ENCODE measurements at places on chromosomes 12 and 14.

GRCh38 chr14:68283378-68284123 is 464.0 kb downstream of the RAD51B start:
- peak; percentile 70 for DNase-seq

DNA sequence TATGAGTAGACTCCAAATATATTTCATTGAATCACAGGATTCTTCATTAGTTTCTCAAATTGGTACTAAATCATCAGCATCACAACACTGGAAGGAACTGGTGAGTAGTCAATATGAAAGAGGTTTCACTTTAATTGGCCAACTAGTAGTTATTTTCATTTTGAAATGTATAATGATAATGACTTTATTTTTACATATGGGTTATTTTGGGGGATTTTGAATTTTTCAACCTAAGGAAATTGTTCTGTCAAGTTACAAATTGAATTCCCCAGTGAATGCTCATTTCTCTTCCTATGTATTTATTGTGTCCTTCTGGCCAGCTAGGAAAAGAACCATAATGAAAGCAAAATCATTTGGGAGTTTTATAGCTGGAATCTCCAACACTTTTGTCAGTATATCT is 174.2 kb upstream of the ATP2B1 start:
- no peak for DNase-seq

DNA sequence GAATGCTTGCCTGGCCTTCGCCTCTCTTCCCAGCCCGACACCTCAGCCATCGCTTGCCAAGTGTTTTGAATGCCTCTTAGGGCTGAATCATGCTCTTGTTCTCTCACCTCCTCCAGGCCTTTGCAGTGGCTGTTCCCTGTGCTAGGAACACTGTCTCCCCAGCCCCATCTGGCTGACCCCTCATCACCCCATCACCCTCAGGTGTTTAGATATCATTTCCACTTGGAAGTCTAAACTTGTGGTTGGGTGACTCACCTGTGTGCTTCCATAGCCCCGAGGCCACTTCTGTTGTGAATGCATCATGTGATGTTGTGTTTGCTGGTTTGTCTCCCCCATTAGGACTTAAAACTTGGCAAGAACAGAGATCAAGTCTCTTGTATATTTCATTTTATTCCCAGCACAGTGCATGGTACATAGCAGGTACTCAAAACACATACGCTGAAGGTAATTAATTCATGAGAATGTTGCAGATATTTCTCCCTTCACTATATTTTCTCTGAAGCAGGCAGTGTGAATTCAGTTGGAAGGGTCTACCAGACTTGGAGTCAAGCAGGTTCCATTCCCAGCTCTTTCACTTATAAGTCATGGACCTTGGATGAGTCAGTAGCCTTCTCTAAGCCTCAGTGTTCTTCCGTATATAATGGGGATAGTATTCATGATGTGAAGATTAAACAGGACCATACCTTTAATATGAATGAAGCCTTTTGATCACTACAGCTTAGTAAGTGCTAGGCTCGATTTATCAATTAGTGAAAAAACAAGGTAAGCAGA is 67.8 kb downstream of the HRK start:
- no peak for DNase-seq

- no peak for DNase-seq
Observed at GRCh38 chr12:27499377-27499776, 24.6 kb upstream of the PPFIBP1 start.

DNA sequence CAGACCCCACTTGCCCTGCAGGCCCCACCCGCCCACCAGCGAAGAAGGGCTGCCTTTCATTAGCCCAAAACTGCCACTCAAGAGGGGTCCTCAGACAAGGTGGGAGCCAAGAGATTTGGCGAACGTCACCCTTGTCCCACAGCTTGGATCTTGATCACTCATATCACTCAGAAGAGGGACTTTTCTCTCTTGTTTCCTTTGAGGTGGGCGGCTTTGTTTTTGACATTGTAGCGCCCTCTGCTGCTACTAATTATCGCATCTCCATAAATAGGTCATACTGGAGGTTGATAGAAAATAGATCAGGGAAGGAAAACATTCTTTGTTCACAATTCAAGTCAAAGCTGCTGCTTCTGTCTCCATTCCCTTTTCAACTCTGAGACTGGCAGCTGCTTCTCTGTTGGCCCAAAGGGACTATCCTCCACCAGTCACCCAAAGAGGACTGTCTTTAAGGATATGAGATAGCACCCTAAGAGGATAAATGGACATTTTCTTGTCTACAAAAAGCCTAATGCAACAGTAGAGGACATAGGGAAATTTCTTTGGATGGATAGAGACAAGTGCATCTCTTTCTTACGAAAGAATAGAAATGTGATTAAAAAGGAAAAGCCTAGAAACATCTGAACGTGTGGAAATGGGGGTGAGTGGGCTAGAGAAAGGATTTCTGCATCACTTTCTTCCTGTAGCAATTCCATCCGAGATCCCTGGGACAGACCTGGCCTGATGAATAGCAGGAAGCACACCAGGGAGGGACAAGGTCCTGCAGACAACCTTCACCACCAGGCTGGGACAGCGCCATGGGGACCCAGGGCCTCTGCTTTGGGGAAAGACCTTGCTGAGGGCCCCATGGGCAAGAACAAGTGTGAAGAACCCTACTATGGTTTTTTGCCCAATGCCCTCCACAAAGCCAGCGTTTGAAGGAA is 115.8 kb downstream of the DAD1 start:
- DNase-seq = no peak

DNA sequence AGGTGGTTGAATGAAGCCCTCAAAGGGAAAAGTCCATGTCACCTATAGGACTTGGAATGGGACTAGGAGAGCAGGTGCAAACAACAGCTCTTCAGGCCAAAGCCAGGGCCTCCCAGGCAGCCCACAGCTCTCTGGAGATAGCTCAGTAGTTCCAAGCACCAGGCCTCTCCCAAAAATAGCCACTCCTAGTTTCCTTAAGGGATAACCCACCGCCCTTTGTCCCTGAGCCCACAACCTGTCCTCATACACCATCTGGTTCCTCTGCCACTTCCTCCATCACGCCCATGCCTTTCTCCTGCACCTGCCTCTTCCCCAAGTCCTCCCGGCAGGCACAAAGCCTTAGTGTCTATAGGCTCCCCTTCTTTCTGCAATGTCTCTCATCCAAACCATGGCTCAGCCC is 2.1 kb downstream of the RAB15 start:
- DNase-seq = no peak

DNA sequence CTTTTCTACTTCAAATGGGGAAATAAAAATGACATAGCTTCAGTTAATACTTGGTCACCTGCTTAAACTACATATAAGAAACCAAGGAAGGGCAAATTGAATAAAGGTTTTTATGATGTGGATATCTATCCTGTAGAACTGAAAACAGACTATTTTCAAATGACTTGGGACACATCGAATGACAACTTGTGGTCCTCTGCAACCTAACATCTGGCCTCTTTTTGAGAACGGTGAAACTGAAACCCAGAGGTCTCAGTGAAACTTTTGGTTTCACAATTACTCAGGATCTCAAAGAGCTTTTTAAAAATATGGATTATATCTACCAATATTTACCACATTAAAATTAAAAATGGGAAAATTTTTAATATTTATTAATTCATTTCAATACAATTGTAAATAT is 65.2 kb downstream of the PPP2R5E start:
- peak; percentile 48 for DNase-seq

- DNase-seq = no peak
Observed at GRCh38 chr14:74613211-74613914, 1.3 kb upstream of the LTBP2 start.

- DNase-seq = peak; percentile 33
Observed at GRCh38 chr14:25400607-25401206, 350.8 kb upstream of the STXBP6 start.

DNA sequence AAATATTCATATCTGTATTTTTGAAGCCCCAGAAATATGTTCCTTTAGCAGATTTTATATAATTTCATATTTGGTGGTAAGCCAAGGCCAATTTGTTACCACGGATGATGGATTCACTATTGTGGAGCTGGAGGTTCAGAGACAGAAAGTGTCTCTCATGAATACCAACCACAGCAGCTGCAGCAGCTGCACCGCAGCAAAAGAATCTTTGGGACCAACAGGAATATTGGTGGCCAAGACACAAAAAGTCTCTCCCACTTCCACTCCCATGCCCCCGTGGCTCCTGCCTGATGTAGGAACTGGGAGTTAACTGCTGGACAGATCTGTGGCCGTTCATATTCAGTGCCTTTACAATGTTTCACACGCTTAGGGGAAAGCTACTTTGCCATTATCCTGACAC is 155.3 kb downstream of the ADAMTS20 start:
- DNase-seq = no peak

- no peak for DNase-seq
Observed at GRCh38 chr14:100292776-100293461, 13.3 kb downstream of the SLC25A29 start.

DNA sequence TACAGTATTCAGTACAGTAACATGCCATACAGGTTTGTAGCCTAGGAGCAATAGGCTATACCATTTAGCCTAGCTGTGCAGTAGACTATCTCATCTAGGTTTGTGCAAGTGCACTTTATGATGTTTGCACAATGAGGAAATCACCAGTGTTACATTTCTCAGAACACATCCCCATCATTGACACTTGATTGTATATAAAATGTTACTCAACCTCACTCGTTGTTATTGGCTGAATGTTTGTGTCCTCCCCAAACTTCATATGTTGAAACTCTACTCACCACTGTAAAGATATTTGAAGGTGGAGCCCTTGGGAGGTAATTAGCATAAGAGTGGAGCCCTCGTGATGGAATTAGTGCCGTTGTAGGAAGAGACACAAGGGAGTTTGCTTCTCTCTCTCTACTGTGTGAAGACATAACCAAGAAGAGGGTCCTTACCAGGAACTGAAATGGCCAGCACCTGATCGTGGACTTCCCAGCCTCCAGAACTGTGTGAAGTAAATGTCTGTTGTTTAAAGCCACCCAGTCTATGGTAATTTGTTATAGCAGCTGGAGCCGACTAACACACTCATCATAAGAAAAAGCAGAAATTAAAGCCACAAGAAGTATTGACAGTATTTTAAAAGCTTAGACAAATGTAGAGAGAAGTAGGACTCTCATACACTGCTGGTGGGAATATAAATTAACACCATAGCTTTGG is 3.2 kb upstream of the MED13L start:
- no peak for DNase-seq

DNA sequence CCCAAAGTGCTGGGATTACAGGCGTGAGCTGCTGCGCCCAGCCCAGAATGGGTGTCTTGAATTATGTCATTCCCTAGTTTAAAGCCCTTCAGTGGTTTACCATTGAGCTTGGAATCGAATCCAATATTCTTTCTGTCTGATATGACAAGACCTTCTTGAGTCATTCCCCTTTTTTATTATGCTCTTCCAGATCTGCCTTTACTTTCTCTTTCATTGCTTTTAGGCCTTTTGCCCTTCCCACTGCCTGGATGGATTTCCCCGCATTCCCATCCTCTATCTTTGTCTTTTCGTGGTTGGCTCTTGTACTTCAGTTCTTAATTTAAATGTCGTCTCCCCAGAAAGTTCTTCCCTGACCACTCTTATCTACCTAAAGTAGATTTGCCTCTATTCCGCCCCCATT is 1.6 kb downstream of the TRAFD1 start:
- DNase-seq = no peak

DNA sequence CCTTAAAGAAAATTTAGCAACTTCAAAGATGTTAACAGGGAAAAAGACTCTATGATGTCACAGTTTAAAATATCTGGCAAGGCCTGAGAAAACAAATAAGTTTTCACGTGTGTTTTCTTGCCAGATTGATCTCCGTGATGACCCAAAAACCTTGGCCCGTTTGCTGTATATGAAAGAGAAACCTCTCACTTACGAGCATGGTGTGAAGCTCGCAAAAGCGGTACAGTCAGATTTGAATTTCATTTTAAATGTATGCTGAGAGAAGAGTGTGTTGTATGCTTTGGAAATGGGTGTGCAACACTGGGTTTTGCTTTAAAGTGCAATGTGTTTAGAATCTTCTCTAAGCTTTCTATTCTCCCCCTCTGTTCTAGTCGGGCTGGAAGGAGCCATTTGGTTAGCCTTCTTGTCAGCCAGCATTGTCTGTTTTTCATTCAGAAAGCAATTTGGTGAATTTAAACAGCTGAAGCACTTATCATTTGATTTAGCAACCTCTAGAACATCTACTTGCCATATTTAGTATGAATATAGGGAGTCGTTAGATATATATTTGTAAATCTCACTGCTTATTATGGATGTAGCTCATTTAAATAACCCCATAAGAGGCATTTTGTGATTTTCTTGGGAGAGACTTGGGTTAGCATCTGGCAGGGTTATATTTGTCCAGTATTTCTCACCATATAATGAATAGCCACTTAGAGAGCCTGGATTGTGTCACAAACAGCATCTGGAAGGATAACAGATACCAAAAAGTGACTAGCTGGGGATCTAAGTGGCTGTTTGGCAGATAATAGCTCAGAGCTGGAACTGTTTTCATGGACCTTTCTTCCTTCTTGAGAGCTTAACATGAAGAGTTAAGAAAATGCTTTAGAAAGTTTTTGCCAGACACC is 35.5 kb downstream of the GPHB5 start:
- DNase-seq = peak; percentile 2

DNA sequence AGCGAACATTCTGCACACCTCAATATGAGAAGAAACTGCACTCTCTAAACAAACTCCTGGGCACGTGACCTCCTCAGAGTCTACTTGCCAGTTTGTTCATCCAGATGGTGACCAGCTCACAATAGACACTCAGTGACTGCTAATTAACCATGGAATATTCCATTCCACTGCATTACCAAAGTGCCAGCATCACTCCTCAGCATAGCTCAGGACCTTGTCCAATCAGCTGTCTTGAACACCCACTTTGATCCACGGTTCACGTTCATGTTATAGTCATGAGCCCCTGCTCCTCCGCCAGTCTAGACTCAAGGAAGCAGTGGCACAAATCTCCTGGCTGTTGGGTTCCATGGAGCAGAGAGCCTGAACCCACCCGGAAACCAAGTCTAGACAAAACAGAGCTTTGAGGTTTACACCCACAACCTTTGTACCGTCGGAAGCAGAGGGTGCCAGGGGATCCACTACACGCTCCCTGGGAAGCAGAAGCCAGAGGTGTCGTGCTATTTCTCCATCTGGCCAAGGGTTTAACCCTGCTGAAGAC is 285.3 kb downstream of the ZFP36L1 start:
- peak; percentile 65 for DNase-seq

GRCh38 chr12:1498199-1498740 is 96.1 kb downstream of the FBXL14 start:
- DNase-seq = no peak

- DNase-seq = no peak
Observed at GRCh38 chr12:67472539-67472938, 176.0 kb upstream of the DYRK2 start.

DNA sequence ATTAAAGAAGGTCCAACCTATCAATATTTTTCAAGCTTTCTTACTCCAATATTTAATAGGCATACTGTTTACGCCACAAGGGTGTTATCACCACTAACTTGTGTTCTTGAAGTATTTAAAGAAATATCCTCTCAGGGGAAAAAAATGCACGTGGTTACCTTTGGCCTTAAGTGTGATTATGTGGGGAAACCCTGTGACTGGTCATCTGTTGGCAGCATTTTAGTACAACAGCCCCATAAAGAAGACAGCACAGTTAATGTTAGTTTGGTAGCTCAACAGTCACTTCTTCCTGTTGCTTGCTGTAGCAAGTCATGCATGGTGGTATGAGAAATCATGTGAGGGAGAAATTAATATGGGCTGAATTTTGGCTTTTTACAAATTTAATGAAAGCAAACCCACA is 1021.5 kb upstream of the TMEM132C start:
- no peak for DNase-seq

Measured in CD4-positive, alpha-beta T cell treated with Interleukin-2 at 100 ng/mL for 4 hours (primary cell).